ENCODE measurements at places on chromosomes 6 and 20.
A peak's percentile ranks its signal among the peaks of the same experiment; 100 is the strongest.

DNA sequence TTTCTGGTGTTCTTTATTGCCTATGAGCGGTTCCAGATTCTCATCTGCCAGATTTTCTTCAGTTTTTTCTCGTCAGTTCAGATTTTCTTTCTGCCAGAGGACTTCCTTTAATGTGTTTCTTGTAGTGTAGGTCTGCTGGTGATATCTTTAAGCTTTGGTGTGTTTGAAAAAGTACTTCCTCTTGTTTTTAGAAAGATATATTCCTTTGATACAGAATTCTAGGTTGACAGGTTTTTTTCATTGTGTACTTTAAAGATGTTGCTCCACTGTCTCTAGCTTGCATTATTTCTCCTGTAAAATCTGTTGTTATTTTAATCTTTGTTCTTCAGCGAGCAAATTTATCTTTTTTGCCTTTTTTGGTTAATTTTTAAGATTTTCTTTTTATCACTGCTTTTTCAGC lies 36.9 kb downstream of the ASXL1 start:
- DNase-seq: no peak

- DNase-seq: no peak
Observed at GRCh38 chr6:13663986-13664385, 47.6 kb downstream of the RANBP9 start.

- DNase-seq: no peak
Observed at GRCh38 chr6:112877134-112878100, 530.3 kb downstream of the RFPL4B start.

GRCh38 chr6:147267658-147268057 lies 63.4 kb downstream of the STXBP5 start:
- no peak for DNase-seq

DNA sequence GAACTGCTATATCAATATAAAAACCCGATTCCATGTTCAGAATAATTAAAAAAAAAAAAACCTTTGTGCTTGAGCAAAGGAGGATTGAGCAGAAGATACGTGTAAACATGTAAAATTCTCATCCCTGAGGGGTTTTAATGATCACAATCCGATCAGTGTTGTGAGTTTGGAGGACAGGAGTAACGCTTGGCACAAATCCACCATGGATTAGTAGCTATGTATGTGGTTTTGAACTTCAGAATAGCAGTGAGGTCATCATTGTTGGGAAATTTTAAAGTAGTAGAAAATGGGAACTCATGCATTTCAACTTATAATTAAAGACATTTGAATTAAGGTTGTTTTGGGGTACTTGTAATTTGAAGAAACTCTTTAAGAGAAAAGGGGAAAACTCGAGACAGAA lies 203.2 kb downstream of the RPS12 start:
- no peak for DNase-seq

DNA sequence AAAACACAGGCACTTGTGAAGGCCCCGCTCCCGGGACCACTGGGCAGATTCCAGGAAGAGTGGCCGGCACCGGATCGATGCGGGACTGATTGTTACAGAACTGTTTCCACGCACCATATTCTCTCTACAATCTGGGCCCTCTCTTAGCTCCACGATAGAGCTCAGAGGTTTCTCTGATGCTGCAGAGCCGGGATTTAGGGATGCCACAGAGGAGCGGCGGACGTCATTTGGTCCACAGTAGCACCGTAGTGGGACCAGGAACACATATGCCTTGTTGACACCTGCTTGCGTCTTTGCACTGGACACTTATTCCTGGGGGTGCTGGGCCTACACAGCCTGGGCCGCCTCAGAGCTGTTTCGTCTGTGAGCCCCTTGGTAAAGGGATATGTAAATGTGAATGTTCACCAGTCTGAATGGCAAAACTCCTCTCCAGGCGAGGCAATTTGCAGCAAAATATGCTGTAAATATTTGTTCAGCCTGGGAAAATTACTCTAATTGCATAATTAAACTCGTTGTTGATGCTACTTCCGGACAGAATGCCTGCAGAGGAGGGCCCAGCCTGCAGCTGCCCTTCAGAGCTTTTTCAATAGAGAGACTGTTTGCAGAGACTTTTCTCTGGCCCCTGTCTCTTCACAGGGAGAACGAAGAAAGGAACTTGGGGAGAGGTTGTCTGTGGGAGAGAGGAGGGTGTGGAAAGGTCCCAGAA lies 9.4 kb downstream of the PCK1 start:
- no peak for DNase-seq

DNA sequence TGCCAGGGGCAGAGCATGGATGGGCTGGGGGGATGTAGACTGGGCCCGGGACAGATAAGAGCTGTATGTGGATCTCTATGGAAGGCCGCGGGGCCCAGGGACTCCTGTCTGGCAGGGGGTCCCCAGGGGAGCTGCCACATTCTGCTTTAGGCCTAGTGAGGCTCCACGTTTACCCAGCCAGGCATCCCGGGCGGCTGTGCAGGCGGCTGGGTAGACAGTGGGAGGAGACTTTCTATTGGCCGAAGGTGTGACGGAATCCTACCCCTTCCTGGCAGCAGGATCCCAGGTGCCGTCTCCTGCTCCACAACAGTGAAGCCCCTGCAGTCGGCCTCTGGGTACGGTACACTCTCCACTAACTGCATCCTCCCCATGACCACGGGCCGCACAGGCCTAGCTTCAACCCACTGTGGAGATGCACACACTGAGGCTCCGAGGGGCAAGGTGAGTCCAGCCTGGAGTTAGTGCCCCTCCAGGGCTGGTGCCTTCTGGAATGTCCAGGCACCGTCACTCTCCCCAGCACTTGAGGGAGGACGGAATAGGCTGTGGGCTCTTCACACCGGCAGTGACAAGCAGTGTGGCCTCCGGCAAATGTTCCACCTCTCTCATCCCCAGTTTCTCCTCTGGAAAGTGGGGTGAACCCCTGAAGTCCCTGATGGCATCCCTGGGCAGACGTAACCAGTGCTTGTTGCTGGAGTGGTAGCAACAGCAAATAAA lies 36.8 kb upstream of the ZBP1 start:
- DNase-seq: no peak

- DNase-seq: no peak
Observed at GRCh38 chr20:46020555-46020954, 8.5 kb upstream of the SLC12A5 start.

- DNase-seq: no peak
Observed at GRCh38 chr6:160104821-160105517, 16.6 kb upstream of the SLC22A1 start.

- DNase-seq: no peak
Observed at GRCh38 chr6:105711216-105711615, 308.3 kb upstream of the PREP start.

GRCh38 chr6:9248133-9248532 lies 812.8 kb upstream of the SLC35B3 start:
- no peak for DNase-seq

DNA sequence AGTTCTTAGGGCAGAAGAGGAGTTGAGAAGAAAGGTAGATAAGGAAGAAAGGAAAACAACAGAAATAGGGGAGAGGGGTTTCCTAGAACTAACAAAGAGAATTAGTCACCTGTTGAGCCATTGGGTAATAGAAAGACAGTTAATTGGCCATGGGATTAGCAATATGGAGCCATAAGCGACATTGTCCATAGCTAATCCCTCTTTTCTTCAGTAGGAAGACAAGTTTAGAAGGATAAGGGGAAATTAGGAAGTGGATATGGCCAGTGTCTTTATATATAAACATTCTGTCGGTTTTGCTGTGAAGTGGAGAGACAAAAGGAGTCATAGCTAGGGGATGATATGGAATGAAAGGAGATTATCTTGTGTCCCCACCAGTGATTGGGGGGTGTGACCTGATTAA lies 43.9 kb upstream of the COL10A1 start:
- no peak for DNase-seq

- peak; percentile 30 for DNase-seq
Observed at GRCh38 chr20:45341939-45342854, 6.0 kb downstream of the SDC4 start.

- no peak for DNase-seq
Observed at GRCh38 chr6:36368921-36369865, 18.3 kb downstream of the ETV7 start.
